ENCODE measurements at places on chromosomes 2 and 18.

GRCh38 chr2:106857882-106858478, 28.0 kb downstream of the ST6GAL2 start:
- DNase-seq, result no peak

DNA sequence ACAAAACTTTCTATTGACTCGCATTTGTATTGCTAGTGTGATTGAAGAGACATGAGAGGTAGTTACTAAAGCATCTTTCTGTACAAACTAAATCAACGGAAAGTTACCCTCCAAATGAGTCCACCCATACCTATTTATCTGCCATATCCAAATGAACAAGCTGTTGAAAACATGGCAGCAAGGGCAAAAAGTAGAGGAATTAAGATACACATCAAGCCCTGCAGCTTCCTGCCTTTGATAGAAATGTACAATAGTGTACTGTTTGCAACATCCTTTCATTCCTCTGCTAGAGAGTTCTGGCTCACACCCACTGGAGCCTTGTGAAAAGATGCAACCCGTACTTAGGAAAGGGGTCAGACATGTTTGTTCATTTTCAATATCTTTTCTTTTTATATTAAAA, 122.5 kb downstream of the ERBB4 start:
- no peak for DNase-seq

DNA sequence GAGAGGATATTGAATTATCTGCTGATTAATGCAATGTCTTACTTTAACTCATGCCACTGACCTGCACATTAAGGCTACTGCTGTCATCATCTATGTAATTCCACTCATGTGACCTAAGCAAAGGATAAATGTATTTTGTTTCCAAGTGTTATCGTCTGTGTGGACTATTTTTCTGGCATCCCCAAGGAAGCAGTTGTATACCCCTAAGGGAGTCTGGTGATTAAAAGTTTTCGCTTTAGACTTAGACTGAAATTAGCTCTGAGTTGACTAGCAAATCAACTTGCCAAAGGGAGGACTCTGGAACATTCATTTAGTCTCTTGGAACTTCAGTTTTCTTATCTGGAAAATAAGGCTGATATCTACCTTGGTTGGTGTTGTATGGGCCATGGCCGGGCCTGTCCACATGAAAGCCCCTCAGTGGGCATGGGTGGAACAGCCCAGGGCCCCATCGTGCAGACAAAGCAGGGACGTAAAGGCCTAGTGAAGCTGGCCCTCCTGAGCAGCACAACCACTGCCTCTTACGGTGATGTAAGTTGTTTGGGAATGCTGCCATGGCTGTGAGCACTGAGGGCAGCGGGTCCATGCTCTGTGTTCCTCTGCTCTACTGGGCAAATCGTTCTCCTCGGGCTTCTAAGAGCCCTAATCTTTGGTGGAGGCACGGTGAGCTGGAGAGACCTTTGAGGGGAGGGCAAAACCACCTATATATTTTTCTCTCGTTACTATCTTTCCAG, 144.4 kb upstream of the RNF152 start:
- no peak for DNase-seq

GRCh38 chr2:55999790-56000189, 76.2 kb upstream of the EFEMP1 start:
- no peak for DNase-seq

DNA sequence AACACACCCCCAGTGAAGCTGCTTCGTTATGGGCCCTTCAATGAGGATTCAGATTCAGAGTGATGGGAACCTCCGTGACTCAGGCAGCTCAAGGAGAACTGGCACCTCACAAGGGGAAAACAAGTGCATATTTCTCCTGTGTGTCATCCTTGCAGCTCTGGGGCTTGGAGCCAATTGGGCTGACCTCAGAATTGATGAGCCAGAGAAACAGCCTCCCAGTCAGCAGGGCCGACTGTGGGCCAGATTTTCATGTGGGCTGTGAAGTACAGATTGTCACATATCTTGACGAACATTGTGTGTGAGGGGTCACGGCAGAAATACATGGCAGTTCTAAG, 189.6 kb upstream of the SP5 start:
- DNase-seq, result peak; percentile 58

DNA sequence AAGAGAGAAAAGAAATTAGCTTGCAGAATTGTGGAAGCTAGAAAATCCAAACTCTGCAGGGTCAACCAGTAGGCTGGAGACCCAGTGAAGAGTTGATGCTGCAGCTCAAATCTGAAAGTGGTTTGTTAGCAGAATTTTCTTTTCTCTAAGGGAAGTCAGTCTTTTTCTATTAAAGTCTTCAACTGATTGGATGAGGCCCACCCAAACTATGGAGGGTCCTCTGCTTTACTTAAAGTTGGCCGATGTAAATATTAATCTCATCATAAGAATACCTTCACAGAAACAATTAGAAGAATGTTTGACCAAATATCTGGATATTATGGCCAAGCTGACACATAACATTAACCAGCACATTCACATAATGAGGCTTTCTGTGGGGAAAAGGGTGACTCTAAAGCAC, 73.7 kb downstream of the FTCDNL1 start:
- no peak for DNase-seq
